ENCODE measurements at places on chromosomes 7 and 10. TPM values are rescaled to one million over a fixed set of nuclear protein-coding genes. Genes with fewer than 3 reads are reported as not detected.

Gene C1QL3
- not detected for total RNA-seq

- peak; percentile 77 for DNase-seq
Measured at GRCh38 chr10:79328737-79329504, 18.3 kb upstream of the PPIF start.

DNA sequence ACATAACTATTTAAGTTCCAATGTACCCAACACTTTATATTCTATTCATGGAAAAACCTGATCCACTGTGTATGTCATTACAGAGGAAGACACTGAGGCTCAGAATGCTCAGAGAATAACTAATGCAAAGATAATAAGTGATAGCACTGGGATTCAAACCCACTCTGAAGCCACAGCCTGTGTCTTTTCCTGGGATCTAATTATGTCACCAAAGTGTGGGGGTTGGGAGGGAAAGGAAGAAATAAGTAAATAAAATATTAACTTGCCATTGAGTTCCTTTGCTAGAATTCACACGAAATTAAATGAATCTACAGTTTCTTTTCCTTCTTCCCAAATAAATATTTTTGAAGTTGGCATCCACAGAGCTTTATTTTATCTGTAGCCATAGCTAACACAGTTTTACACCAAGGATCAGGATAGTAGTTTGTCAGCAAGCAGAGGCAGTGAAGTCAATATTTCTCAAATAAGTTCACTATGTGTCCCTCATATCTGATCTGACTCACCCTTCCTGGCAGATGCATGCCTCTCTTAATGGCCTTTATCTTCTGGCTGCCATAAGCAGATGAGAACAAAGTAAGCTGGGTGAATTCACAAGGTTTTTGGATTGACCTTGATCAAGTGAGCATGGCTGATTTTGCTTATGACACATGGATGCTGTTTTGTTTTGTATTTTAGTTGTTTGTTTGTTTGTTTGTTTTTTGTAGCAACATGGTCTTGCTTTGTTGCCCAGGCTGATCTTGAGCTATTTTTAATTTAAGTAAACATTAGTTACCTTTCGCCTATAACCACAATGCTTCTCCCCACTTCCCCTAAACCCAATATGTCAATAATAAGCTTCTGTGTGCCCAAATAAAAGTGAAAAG is 6.3 kb downstream of the RAPGEF5 start:
- peak; percentile 36 for DNase-seq

GRCh38 chr7:135169141-135169963 is 1.2 kb downstream of the CYREN start:
- DNase-seq, result peak; percentile 81

- DNase-seq, result no peak
Measured at GRCh38 chr7:91286432-91286831, 22.2 kb downstream of the FZD1 start.

GRCh38 chr7:2856388-2857169 is 12.5 kb upstream of the GNA12 start:
- peak; percentile 53 for DNase-seq

DNA sequence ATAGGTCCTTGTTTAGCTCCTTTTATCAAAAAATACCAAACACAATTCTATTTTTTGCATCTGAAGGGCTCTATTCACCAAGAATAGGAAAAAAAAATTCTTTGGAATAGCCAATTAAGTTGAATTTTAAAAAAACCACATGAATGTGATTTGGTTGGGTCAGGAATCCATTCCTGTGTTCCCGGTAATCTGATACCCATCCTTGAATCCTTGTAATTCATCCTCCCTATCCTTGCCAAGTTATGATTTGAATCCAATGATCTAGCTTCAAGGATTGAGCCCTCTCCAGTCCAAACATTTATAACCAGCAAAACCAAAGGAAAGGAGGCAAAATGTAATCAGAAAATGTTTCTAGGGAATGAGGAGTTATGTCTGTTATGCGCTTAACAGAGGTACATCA is 86.6 kb downstream of the CFAP58 start:
- DNase-seq, result peak; percentile 58

Gene NKX2-3
- total RNA-seq, result 0.12 TPM

- no peak for DNase-seq
Measured at GRCh38 chr7:79334334-79334733, 119.1 kb downstream of the MAGI2 start.

- no peak for DNase-seq
Measured at GRCh38 chr7:85940798-85941197, 702.9 kb upstream of the GRM3 start.

Gene SORCS1
- total RNA-seq, result not detected

DNA sequence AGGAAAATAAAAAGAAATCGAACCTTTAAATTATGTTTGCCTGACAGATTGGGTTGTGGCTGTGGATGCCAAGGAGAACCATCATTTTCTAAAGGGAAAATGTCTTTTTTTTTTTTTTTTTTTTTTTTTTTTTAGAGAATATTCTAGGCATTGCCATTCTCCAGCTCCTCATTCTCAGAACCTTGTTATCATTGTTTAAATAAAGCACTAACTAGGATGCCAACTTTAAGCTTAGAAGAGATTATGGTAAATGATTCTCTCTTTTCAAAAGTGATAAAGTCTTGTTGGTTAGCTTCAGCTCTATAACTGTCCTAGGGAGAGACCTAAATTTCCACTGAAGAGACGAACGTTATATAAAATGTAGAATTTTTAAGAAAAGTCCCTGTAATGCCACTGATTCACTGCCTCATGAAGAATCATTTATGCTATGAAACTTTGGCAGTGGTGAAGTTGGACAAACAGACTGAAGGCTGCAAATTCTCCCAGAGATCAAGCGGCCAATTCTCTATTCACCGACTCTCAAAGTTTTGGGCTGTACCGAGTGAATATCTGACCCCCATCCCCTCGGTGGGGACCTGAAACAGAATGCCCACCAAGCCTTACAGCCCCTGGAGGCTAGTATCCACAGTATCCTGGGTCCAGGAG is 207.9 kb upstream of the PITRM1 start:
- DNase-seq, result no peak

DNA sequence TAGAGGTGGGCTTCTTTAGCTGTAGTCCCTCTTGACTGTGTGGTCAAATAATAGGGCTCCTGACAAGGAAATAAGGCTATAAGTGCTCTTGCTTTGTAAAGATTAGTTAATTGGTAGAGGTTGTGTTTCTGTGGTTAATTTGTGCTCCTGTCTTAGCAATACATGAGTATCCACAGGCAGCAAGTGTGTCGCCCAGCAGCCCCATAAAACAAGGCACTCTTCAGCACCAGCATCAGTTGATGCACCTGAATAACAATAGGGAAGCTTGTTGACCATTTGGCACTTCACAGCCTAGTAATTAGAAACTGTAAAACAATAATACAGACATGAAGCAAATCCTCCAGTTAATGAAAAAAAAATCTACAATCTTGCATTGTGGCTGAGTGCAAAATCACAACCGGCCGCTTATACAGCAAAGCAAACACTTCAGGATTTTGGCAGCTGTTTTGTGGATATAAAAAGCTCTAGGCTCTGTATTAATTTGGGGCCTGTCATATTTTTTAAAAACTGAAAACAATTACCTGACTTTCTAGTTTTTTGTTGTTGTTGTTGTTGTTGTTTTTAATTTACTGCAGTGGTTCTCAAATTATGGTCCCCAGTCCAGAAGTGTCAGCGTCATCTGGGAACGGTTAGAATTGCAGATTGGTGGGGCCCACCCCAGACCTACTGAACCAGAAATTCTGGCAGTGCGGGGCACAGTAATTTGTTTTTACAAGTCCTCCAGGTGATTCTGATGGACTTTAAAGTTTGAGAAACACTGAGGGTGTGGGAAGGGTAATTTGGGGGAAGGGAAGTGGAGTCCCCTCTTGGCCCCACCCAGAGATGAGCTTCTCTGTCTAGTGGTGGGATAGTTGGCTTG is 56.8 kb downstream of the AUTS2 start:
- DNase-seq, result no peak

GRCh38 chr7:127798023-127798422 is 146.0 kb downstream of the SND1 start:
- no peak for DNase-seq

Gene TBX20
- total RNA-seq, result 4.3 TPM

DNA sequence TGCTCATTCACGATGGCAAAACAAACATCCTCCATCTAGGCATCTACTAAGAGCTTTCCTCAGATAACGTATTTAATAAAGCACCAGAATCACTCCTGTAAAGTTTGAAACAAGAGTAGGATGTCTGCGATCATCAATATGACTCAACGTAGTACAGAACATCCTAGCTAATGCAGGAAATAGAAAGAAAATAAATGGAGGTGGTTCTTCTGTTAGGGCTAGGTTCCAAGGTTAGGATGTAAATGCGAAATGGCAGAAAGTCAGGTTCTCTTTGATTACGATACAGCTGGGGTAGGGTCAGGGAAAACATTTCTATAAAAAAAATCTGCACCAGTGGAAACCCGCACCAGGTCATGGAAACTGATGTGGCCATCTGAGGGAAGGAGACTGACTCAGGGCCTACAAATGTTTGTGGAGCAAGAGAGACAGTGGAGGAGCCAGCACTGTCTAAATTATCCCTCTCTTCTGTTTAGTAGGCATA is 29.1 kb downstream of the CCDC6 start:
- no peak for DNase-seq

DNA sequence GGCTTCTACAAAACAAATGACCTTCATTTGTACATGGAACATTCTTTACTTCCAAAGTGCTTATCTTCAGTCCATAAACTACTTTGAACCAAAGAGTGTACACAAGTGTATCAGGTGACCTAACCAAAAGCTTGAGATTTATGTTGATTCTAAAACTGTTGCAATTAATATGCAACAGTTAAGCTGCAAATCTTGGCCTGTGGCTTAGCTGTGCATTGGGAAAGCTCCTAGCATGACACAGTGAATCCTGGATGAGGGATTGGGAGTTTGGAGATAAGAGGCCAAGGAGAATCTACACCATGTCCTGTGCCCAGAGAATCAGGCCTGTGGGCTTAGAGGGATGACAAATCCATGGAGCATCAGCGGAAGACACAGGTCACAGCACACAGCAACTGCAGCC is 105.2 kb upstream of the GSDME start:
- no peak for DNase-seq

GRCh38 chr10:13961853-13962252 is 368.9 kb downstream of the FRMD4A start:
- DNase-seq, result no peak

DNA sequence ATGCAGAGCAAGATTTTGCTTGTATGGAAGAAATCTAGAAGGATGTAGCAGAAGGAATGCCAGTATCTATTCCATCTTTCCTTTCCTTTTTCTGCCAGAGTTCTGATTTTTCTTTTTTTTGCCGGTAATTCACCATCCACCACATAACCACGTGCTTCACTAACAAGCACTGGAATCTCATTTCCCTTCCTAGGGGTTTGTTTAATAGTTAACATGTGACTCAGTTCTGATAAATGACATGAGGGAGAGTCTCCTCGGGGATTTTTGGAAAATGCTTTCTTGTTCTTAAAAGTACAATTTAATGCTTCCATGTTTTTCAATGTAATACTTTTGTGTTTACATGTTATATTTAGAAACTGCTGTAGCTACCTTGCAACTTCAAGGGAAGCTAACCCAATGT is 590.2 kb downstream of the SH2D4B start:
- peak; percentile 4 for DNase-seq

DNA sequence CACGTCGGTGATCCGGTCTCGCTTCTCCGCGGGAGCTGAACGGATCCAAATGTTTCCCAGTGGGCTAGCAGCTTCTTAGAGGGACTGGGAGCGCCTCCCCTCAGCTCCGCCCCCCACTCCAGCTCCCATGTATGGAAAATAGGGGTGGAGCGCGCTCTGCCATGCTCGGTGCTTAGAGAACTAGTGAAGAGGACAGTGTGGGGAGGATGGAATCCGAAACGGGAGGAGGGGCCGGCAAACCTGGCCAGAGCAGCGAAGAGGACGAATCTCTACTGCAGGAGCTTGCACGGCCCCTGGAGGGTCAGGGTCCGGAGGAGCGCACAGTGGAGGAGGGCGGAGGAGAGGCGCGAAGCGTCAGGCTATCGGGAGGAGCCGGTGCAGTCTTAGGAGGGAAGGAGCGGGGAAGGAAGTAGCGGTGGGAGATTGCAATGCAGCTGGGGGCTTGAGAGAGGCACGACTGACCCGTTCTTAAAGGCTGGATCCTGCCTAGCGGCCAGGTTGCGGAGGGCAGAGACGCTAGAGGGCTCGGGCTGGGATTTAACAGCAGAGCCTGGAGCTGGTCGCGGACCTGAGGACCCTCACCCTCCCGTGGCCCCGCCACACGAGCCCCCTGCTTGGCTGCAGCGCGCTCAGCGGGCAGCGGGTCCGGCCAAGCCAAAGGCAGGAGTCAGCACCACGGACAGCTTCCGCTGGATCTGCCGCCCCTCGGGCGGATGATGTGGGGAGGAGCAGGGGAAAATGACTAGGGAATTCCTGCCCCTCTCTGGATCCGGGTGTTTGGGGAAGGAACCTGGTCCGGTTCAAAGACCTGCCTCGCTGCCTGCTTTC is at the start of gene PRLHR:
TSS of gene PRLHR (minus strand) at position 51 of the 828 bp plus-strand sequence. CDS start 404 bp downstream, outside the sequence.
- peak; percentile 9 for DNase-seq

DNA sequence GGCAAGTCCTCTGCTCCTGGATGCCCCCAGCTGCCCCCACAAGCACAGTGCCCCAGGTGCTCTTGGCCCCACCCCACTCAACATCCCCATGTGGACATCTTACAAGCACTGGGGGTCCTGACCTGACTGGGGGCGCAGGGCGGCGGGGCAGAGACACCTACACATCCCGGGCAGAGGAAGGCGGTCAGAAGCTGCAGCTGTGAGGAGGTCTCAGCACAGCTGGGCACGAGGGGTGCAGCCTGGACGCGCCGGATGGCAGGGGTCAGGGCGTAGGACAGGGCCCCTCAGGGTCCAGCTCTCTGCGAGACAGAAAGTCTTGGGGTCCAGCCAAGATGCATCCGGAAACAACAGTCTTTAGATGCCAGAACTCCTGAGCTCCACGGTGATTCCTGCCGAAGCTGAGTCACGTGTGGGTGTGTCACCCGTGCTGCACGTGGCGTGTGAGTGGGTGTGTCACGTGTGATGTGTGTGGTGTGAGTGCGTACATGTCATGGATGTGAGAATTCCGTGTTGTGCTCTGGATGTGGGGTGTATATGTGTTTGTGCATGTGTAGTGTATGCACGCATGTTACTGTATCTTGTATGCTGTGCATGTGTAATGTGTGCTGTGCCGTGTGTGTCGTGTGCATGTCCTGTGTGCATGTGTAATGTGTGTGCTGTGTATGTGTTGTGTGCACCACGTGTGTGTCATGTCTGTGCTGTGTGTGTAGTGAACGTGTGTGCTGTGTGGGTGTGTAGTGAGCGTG is 5.1 kb downstream of the VENTX start:
- peak; percentile 36 for DNase-seq

DNA sequence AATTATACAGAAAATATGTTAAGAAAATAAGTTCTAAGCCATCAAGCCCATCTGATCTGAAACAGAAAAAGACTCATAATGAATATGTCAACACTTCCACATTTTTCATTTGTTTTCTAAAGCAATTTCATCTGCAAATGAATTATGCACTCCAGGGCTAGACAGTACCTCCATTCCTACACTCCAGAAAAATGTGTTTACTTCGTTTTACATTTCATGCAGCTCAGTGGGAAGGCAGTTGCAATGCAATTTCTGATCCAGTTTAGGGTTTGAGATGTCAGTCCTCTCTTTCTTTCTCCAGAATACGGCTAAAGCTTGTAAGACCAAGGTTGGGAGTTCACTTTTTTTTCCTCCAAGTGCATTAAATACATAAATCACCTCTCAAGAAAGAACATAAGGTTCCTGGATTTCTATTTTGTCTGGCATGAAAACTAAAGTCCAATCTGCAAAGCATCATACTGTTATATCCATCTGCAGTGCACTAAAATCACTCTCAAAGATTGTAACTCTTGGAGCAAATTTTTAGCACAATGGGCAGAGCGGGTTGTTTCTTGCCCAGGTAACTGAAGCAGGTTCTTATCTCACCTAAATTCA is 348.8 kb upstream of the C7orf33 start:
- DNase-seq, result no peak

Measured in M059J (cell line).